ENCODE measurements at places on chromosomes 11 and 22. TPM values are rescaled to one million over a fixed set of nuclear protein-coding genes. Genes with fewer than 3 reads are reported as not detected.

OR4X2 gene
- not detected for total RNA-seq

LDHAL6A gene
- total RNA-seq, result not detected

DNA sequence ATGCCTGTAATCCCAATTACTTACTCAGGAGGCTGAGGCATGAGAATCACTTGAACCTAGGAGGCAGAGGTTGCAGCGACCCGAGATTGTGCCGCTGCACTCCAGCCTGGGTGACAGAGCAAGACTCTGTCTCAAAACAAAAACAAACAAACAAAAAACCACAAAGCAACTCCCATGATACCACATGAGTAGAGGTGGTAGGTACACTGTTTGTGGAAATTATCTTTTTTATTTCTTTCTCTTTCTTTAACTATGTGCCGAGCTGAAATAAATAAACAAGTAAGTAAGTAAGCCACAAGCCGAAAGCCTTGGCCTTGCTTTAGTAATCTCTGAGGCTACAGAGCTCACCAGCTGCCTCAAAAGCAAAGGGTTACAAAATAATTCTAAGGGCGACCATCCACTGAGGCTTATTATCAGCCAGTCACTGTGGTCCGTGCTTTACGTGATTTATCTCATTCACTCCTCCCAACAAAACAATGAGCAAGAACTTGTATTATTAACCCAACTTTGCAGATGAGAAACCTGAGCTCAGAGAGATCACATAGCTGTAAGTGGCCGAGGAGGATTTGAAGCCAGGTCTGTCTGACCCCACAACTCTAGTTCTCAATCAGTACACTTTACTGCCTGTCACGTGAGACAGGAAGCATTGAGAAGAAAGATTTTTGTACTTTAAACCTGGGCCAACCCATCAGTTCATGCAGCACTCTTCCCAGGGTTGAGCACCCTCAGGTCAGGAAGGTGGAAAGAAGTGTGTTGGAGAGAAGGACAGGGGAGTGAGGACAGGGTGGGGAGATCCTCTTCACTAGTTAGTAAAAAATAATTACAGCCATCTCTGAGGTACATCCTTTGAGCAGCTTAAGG is 69.8 kb upstream of the MTMR2 start:
- DNase-seq, result no peak

- DNase-seq, result no peak
Measured at GRCh38 chr11:60982184-60982583, 10.7 kb downstream of the CD6 start.

GRCh38 chr11:12863605-12864121 is 145.5 kb upstream of the RASSF10 start:
- no peak for DNase-seq

- DNase-seq, result no peak
Measured at GRCh38 chr22:45211435-45211834, 29.3 kb downstream of the KIAA0930 start.

DNA sequence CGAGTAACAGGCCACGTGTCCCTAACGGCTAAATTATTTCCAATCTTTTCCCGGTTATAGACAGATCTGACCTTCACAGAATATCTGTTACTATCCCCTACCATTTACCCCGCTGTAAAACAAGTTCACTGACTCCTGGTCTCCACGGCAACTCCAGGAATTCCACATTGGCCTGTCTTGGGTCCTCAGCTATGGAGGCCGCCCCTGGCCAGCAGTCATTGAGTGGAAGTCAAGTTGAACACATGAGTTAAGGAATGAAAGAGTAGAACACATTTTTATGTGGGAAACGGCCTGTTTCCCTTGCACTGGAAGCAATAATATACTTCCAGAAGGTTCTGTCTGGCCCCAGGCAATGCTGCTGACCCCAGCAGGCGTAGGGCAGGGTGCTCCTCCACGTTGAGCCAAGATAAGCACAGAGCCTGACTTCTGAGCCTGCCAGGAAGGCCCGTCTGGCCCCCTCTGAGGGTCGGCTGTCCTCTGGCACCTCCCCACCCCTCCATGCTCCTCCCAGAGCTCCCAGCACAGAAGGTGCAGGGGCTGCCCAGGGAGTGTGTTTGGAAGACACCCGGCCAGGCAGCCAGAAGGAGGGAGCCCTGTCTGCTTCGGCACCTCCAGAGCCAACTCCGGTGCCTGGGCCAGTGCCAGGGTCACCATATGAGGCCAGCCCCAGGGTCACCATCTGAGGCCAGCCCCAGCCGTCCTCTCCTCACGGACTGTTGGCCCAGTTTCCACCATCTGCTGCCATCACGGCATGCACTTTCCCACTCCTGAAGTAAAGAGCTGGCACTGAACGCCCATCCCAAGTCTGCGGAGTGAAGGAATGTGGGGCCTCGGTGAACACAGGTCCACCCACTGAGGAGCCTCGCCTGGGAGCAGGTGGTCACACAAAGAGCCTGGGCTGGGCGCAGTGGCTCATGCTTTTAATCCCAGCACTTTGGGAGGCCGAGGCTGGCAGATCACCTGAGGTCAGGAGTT is 813.2 kb downstream of the BRD1 start:
- DNase-seq, result peak; percentile 9
